ENCODE measurements at places on chromosomes 5 and 9.

- DNase-seq, result no peak
These were observed 3.1 kb upstream of the CPEB4 start for GRCh38 chr5:173885054-173885443.

DNA sequence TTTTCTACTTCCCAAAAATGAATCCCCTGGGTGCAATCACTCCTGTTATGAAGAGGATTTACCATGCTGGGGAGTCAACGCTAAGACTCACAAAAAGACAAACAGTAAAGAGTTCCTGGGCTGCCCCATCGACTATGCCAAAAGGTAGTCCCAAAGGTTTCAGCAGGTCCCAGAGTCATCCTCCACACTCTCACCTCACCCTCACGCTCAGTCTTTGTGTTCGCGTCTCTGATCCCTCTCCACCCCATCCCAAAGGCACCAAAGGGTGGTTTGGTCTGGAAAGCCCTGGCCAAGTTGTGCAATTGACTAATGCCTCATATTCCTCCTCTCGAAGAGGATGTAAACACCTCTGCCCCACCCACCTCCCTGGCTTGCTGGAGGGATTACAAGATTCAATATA is 240.2 kb upstream of the NFIL3 start:
- DNase-seq, result no peak

DNA sequence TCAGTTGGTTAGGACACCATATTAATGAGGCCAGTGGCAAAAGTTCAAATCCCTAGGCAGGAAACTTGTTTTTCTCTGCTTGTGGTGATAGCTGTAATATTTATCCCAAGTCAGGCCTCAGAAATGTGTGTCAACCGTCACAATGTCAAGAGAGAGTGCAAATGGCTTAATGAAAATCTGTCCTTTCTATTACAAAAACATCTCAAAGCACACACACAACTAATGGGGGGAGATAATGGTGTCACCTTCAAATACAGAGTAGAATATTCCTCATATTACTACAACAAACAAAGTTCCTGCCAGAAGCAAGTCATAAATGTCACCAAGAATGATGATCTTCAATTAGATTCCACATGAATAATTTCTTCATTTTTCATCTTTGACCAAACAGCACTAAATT is 127.2 kb upstream of the MARCHF11 start:
- no peak for DNase-seq

DNA sequence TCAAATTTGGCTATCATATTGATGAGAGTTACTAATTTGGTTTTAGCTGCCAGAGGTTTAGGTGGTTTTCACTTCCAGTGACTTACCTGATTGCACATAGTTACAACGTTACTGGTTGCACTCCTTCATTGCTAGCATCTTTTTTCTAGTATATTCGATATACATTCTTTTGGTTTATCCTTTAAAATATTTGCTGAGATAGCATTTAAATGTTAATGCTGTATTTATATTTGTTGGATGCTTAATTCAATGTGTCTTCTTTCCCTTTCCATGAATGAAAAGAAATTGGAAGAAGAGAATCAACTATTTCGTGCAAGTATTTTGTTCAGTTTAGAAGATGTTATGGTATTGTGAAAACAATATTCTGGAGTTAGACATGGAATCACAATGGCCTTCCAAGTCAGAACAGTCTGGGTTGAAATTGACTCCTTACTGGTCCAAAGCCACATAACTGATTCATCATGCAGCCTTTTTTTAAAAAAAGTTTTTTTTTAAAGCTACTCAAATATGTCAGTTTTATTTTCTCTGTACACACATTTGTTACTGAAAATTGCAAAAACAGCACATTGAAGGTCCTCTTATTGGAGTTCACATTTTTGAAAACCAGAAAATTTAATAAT is 2.2 kb downstream of the SPIN1 start:
- DNase-seq, result peak; percentile 51

GRCh38 chr5:149951138-149951749 is 6.7 kb upstream of the PDE6A start:
- no peak for DNase-seq

- peak; percentile 29 for DNase-seq
These were observed 15.4 kb downstream of the LMAN2 start for GRCh38 chr5:177336112-177336511.

All from EH (cell line).